Osteocyte (in vitro differentiated cells): ENCODE measurements at places on chromosomes 1 and 21. TPM values are rescaled to one million over a fixed set of nuclear protein-coding genes. Genes with fewer than 3 reads are reported as not detected.

DNA sequence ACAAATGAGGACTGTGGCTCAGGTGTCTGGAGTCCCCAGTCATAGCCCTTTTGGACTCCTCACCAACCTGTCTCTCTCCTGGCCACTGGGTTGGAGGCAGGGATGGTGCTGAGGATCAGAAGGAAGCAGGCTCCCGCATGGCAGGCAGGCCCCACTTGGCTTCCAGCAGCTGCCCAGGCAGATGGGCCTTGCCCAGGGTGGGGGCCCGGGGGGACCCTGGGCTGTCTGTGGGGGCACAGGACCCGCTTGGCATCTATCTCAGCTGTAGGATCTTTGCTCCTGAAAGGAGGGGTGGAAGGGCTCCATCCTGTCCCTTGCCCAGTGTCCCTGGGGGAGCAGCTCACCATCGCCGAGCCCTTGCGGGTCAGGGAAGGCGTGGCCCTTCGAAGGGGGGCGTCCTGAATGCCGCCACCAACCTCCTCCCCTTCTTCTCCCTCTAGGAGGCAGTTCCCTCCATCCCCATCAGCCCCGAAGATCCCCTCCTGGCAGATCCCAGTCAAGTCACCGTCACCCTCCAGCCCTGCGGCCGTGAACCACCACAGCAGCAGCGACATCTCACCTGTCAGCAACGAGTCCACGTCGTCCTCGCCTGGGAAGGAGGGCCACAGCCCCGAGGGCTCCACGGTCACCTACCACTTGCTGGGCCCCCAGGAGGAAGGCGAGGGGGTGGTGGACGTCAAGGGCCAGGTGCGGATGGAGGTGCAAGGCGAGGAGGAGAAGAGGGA, 154.5 kb downstream of the PEX14 start:
- H3K27me3 ChIP-seq, result no peaks in the 10 kb centered on the region
- H3K4me3 ChIP-seq, result no peak overlapping the region
- H3K36me3 ChIP-seq, result peaks cover 12% of the 10 kb centered on the region
- no peak for DNase-seq
- H3K27ac ChIP-seq, result no peak overlapping the region
- peaks cover 47% of the 10 kb centered on the region for H3K4me1 ChIP-seq

DNA sequence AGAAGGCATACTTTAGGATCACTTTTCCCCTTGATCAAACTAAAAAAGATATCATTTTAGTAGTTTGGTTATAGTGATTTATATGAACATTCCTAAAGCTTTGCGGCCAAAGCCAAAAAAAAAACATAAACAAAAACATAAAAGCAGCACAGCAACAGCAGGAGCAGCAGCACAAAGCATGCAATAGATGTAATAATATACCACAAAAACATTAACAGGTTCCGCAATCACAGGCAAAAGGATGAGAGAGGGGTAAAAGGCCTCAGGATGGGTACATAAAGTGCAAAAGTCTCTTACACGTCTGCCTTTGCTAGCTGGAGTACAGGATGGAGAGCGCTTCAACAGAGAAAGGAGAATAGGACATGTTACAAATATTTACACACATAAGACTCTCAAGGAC, 119.0 kb downstream of the COQ8A start:
- no peak for DNase-seq
- H3K4me1 ChIP-seq, result peaks cover 15% of the 10 kb centered on the region
- peak overlapping the region; percentile 43 for H3K27ac ChIP-seq

ZNF593OS gene
- not detected in 2 replicates for total RNA-seq

PLA2G4A gene
- total RNA-seq, result 1.5 and 2.4 TPM in 2 replicates

- no peak for DNase-seq
- peaks cover 10% of the 10 kb centered on the region for H3K36me3 ChIP-seq
- peaks cover 8% of the 10 kb centered on the region for H3K4me1 ChIP-seq
Observed at GRCh38 chr21:43201491-43201890, 32.7 kb downstream of the CRYAA start.

MEX3A gene
- total RNA-seq, result 19.8 and 20.7 TPM in 2 replicates

- peaks cover 32% of the 10 kb centered on the region for H3K4me1 ChIP-seq
- H3K27ac ChIP-seq, result peak overlapping the region; percentile 91
- peak overlapping the region; percentile 80 for H3K4me3 ChIP-seq
- no peaks in the 10 kb centered on the region for H3K27me3 ChIP-seq
- DNase-seq, result no peak
- peaks cover 20% of the 10 kb centered on the region for H3K36me3 ChIP-seq
Observed at GRCh38 chr1:154962156-154962749, 671 bp upstream of the PYGO2 start.

GRCh38 chr21:18023157-18023556, 204.0 kb upstream of the C21orf91 start:
- no peaks in the 10 kb centered on the region for H3K27me3 ChIP-seq
- no peak for DNase-seq
- H3K27ac ChIP-seq, result no peak overlapping the region
- H3K4me3 ChIP-seq, result no peak overlapping the region
- no peaks in the 10 kb centered on the region for H3K4me1 ChIP-seq

DNA sequence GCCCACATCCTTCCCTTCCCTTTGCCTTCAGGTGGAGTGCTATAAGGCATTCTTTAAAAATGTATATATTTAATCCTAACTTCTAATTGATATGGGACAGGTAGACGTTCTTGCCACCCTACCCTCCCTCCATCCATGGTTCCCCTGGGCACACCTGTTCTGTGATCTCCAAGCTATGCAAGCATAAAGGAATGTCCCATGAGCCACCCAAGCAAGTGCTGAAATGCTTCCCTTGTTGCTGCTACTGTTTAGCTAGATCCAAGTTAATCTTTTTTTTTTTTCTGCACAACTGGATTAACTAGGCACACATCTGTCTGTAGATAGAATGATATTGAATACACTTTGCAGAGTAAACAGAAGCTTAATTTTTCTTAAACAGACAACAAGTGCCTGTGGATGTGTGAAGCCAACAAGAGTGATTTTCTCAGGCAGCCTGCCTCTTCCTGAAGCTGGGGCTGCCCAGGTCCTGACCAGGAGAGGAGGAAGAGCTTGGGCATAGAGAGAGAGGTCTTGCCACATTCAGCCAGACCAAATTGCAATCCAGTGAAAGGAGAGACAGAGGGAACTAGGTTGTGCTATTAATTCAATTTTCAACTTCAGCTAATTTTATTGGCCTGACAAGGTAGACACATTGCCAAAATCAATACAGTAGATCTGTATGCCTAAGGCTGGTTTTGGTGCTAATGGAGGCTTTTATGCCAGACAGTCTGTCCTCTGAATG, 28.2 kb upstream of the ATP1B1 start:
- no peaks in the 10 kb centered on the region for H3K36me3 ChIP-seq
- no peak for DNase-seq
- no peak overlapping the region for H3K27ac ChIP-seq
- no peak overlapping the region for H3K4me3 ChIP-seq

RER1 gene
- total RNA-seq, result 144 and 147 TPM in 2 replicates

- H3K36me3 ChIP-seq, result peaks cover 35% of the 10 kb centered on the region
- no peak overlapping the region for H3K4me3 ChIP-seq
- H3K27ac ChIP-seq, result no peak overlapping the region
- no peaks in the 10 kb centered on the region for H3K4me1 ChIP-seq
- H3K27me3 ChIP-seq, result no peaks in the 10 kb centered on the region
- DNase-seq, result no peak
Observed at GRCh38 chr1:66981679-66982078, 56.9 kb downstream of the MIER1 start.

NBPF4 gene
- not detected in 2 replicates for total RNA-seq

NLRP3 gene
- 0.16 and 0.44 TPM in 2 replicates for total RNA-seq

GRCh38 chr1:93317207-93317606, 28.5 kb upstream of the DR1 start:
- DNase-seq, result no peak
- no peak overlapping the region for H3K4me3 ChIP-seq
- no peak overlapping the region for H3K27ac ChIP-seq

CD1C gene
- total RNA-seq, result not detected in 2 replicates

GRCh38 chr1:21909787-21910503, 27.2 kb downstream of the HSPG2 start:
- DNase-seq, result no peak
- H3K27ac ChIP-seq, result peak overlapping the region; percentile 94
- peaks cover 77% of the 10 kb centered on the region for H3K4me1 ChIP-seq

- DNase-seq, result no peak
- H3K36me3 ChIP-seq, result peaks cover 16% of the 10 kb centered on the region
- H3K27me3 ChIP-seq, result no peaks in the 10 kb centered on the region
- H3K4me3 ChIP-seq, result no peak overlapping the region
Observed at GRCh38 chr1:245894843-245895242, 612.2 kb downstream of the SMYD3 start.

DNA sequence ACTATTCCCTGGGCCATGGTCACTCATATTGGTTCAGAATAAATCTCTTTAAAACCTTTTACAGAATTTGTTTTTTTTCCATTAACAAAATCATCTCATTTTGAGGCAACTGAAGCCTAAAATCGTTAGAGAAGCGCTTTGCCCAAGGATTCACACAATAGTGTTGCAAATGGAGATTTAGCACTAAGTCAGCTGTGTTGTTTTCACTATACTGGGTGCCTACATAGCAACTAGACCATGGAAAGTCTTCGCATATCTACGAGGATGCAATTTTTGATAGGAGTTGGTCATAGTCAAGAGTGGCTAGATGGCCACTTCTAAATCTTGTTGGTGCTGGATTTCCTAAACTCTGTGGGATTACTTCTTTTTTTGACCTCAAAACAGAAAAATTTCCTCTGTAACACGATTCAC, 530 bp upstream of the TIPRL start:
- peaks cover 2% of the 10 kb centered on the region for H3K4me1 ChIP-seq
- H3K4me3 ChIP-seq, result no peak overlapping the region
- H3K27ac ChIP-seq, result no peak overlapping the region
- no peaks in the 10 kb centered on the region for H3K27me3 ChIP-seq

- H3K4me1 ChIP-seq, result peaks cover 30% of the 10 kb centered on the region
- no peak overlapping the region for H3K4me3 ChIP-seq
- H3K36me3 ChIP-seq, result no peaks in the 10 kb centered on the region
- H3K27me3 ChIP-seq, result no peaks in the 10 kb centered on the region
- peak overlapping the region; percentile 70 for H3K27ac ChIP-seq
Observed at GRCh38 chr1:99535470-99536164, 110.3 kb upstream of the PALMD start.

DNA sequence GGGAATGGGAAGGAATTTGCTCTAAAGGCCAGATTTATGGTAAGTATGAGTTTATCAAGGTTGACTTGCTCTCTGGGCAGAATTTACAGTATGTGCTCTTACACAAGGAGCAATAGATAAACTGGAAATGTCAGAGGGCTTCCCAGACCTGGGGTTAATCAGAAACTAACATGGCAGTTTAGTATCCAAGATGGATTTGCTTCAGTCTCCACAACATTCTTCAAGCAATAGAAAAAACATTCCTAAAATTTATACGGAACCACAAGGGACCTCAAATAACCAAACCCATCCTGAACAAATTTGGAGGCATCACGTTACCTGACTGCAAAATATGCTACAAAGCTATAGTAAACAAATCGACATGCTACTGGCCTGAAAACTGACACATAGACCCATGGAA, 606.7 kb upstream of the CHRM3 start:
- no peaks in the 10 kb centered on the region for H3K36me3 ChIP-seq
- DNase-seq, result no peak
- no peak overlapping the region for H3K27ac ChIP-seq
